B cell (primary cell): ENCODE measurements at places on chromosomes 4 and X. TPM values are rescaled to one million over a fixed set of nuclear protein-coding genes. Genes with fewer than 3 reads are reported as not detected.

DNA sequence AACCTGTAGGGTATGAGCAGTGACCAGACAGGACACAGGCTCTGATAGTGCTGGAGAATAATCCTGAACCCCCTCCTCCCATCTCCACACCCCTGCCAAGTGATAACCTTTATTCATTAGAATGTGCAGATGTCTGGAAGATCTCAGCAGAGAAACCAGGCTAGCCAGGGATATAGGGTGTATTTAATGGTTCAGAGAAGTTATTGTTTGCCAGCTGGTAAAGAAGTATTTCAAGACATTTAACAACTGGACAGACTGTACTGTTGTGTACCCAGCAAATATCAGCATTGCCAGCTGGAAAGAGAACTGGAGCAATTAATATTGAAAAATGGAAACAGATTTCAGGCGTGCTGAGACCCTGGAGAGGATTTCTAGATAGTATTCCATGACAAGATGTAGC, 94.5 kb downstream of the RASGEF1B start:
- no peak for DNase-seq
- no peaks in the 10 kb centered on the region for H3K4me1 ChIP-seq
- H3K4me3 ChIP-seq, result no peak overlapping the region
- H3K27ac ChIP-seq, result no peak overlapping the region

GRCh38 chrX:10387011-10387410, 230.2 kb downstream of the CLCN4 start:
- DNase-seq, result no peak
- H3K27me3 ChIP-seq, result no peaks in the 10 kb centered on the region
- H3K4me3 ChIP-seq, result no peak overlapping the region
- no peaks in the 10 kb centered on the region for H3K4me1 ChIP-seq

GRCh38 chrX:15737190-15737958, 696 bp upstream of the CA5B start:
- H3K27me3 ChIP-seq, result no peaks in the 10 kb centered on the region
- peak overlapping the region; percentile 35 for H3K4me3 ChIP-seq
- H3K4me1 ChIP-seq, result peaks cover 19% of the 10 kb centered on the region
- no peak for DNase-seq
- peak overlapping the region; percentile 6 for H3K27ac ChIP-seq
- H3K36me3 ChIP-seq, result no peaks in the 10 kb centered on the region

DNA sequence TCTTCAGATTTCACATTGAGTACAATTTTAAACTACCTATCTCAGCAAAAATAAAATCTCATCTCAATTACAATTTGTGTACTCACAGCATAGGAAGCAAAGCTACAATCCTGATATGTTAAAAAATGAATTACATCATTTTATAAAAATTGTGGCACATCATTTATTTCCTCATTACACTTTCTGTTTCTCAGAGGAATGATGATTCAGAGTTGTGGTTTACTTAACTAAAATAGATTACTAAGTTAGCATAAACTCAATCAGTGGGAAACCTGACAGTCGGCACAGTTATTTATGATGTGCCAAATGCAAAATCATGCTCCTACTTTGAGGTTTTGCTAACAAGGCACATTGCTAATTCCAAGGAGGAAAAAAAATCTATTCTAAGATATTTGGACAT, 325.0 kb downstream of the FBXO8 start:
- no peak overlapping the region for H3K27ac ChIP-seq
- no peak overlapping the region for H3K4me3 ChIP-seq

GRCh38 chr4:87910795-87911194, 64.7 kb upstream of the SPP1 start:
- H3K27ac ChIP-seq, result no peak overlapping the region
- DNase-seq, result no peak
- no peak overlapping the region for H3K4me3 ChIP-seq
- no peaks in the 10 kb centered on the region for H3K27me3 ChIP-seq

- H3K27ac ChIP-seq, result no peak overlapping the region
- no peaks in the 10 kb centered on the region for H3K27me3 ChIP-seq
- no peak overlapping the region for H3K4me3 ChIP-seq
- no peaks in the 10 kb centered on the region for H3K36me3 ChIP-seq
- no peak for DNase-seq
- no peaks in the 10 kb centered on the region for H3K4me1 ChIP-seq
Measured at GRCh38 chr4:108834835-108835384, 72.1 kb upstream of the ETNPPL start.

GRCh38 chrX:37847733-37848197, 394 bp upstream of the DYNLT3 start:
- H3K4me1 ChIP-seq, result peaks cover 9% of the 10 kb centered on the region
- no peaks in the 10 kb centered on the region for H3K36me3 ChIP-seq
- H3K4me3 ChIP-seq, result peak overlapping the region; percentile 66
- H3K27ac ChIP-seq, result peak overlapping the region; percentile 93

- H3K36me3 ChIP-seq, result no peaks in the 10 kb centered on the region
- no peak for DNase-seq
- no peaks in the 10 kb centered on the region for H3K4me1 ChIP-seq
- H3K4me3 ChIP-seq, result no peak overlapping the region
- no peak overlapping the region for H3K27ac ChIP-seq
Measured at GRCh38 chr4:156781852-156782251, 189.7 kb downstream of the PDGFC start.

DNA sequence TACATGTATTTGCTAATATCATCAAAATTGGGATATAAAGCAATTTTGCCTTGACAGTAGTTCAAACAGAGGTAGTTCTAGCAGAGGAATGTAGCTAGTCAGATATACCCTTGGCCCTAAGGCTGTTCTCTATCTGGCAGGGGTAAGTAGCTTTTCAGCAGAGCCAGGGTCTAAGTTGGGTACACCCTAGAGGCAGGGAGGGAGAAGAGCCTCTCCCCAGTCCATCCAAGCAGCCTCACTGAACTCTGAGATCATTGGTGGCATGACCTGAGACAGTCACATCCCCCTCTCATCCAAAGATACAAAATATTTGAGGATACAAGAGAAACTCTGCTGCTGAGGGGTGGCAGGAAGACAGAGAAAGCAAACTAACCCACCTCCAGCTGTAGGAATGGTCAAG, 343.7 kb downstream of the DHX15 start:
- H3K27me3 ChIP-seq, result no peaks in the 10 kb centered on the region
- DNase-seq, result no peak
- no peak overlapping the region for H3K27ac ChIP-seq
- H3K4me1 ChIP-seq, result no peaks in the 10 kb centered on the region
- H3K36me3 ChIP-seq, result no peaks in the 10 kb centered on the region

- no peak overlapping the region for H3K27ac ChIP-seq
- no peak overlapping the region for H3K4me3 ChIP-seq
- H3K27me3 ChIP-seq, result no peaks in the 10 kb centered on the region
- no peaks in the 10 kb centered on the region for H3K36me3 ChIP-seq
- peak; percentile 31 for DNase-seq
Measured at GRCh38 chr4:81747242-81747930, 275.7 kb upstream of the RASGEF1B start.

- peak within 1 kb of the TSS; percentile 40 for H3K27ac ChIP-seq
- peaks cover 7% of the 10 kb centered on the region for H3K4me1 ChIP-seq
- H3K36me3 ChIP-seq, result no peaks in the 10 kb centered on the region
- peaks cover 4% of the 10 kb centered on the region for H3K27me3 ChIP-seq
- H3K4me3 ChIP-seq, result peak within 1 kb of the TSS; percentile 40
Measured at GRCh38 chr4:76434901-76435527, at the start of gene SHROOM3. Gene SHROOM3 (plus strand): TSS chr4:76435229. CDS start chr4:76436053, 824 bp downstream.

- H3K27ac ChIP-seq, result no peak overlapping the region
- no peak for DNase-seq
- no peaks in the 10 kb centered on the region for H3K36me3 ChIP-seq
- no peaks in the 10 kb centered on the region for H3K27me3 ChIP-seq
- H3K4me3 ChIP-seq, result no peak overlapping the region
Measured at GRCh38 chr4:81272671-81273070, 57.6 kb upstream of the PRKG2 start.

DNA sequence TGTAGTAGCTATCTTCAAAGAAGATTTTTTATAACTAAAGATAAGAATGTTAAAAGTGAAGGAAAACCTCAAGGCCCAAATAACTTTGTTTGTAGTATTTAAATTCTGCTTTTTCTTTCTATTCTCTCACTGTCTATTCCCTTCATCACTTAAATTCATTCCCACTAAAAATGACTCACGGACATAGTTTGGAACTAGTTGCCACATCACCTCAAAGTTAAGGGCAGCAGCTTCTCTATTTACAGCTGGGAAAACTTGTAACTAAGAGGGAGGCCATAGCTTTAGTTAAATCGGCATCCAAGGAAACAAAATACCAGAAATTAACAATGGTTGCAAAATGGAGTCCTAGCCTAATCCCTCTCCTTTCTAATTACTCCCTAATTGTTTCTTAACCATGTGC, 325.4 kb upstream of the MAGEB2 start:
- H3K36me3 ChIP-seq, result no peaks in the 10 kb centered on the region
- DNase-seq, result no peak
- H3K4me1 ChIP-seq, result no peaks in the 10 kb centered on the region
- H3K4me3 ChIP-seq, result no peak overlapping the region

DNA sequence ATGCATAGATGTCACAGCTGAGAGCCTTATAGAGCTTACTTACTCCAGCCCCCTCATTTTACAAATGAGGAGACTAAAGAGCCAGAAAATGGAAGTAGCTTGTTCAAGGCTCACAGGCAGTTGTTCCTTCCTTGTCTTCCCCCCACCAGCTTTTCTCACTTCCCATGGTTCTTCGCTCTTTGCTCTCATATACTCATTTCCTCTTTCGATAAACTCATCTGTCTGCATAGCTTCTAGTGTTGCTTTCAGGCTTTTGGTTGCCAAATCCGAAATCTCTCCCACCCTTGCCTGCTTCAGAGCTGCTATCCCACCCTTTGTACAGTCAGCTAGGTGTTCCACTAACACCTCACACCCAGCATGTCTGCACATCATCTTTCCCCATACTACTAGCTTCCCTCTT, 25.0 kb upstream of the GJB1 start:
- no peaks in the 10 kb centered on the region for H3K27me3 ChIP-seq
- peak overlapping the region; percentile 53 for H3K27ac ChIP-seq
- H3K36me3 ChIP-seq, result no peaks in the 10 kb centered on the region
- peaks cover 21% of the 10 kb centered on the region for H3K4me1 ChIP-seq

GRCh38 chr4:137203601-137204000, 328.7 kb downstream of the PCDH18 start:
- no peaks in the 10 kb centered on the region for H3K4me1 ChIP-seq
- no peaks in the 10 kb centered on the region for H3K36me3 ChIP-seq
- no peak overlapping the region for H3K4me3 ChIP-seq
- H3K27ac ChIP-seq, result no peak overlapping the region
- no peaks in the 10 kb centered on the region for H3K27me3 ChIP-seq

DNA sequence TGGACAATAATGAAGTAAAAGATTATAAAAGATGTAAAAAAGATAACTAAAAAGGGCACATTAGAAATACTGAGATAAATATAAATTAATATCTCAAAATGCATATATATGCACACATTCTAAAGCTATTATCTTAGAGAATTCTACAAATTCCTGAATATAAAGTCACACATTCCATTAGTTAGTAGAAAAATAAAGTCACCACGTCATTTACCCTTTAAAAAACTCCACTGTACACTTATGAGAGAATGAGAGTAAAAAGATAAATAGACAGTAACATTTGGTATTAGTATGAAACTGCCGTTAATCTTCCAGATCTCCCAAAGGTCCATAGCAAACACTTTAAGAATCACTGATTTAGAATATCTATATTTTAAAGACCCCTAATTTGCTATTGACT, 67.2 kb upstream of the IL15 start:
- no peak overlapping the region for H3K27ac ChIP-seq
- DNase-seq, result no peak
- H3K4me1 ChIP-seq, result no peaks in the 10 kb centered on the region
- no peak overlapping the region for H3K4me3 ChIP-seq

GRCh38 chrX:48791063-48791820, 4.9 kb downstream of the GATA1 start:
- no peak overlapping the region for H3K4me3 ChIP-seq
- no peak for DNase-seq
- no peaks in the 10 kb centered on the region for H3K36me3 ChIP-seq
- no peaks in the 10 kb centered on the region for H3K4me1 ChIP-seq

DNA sequence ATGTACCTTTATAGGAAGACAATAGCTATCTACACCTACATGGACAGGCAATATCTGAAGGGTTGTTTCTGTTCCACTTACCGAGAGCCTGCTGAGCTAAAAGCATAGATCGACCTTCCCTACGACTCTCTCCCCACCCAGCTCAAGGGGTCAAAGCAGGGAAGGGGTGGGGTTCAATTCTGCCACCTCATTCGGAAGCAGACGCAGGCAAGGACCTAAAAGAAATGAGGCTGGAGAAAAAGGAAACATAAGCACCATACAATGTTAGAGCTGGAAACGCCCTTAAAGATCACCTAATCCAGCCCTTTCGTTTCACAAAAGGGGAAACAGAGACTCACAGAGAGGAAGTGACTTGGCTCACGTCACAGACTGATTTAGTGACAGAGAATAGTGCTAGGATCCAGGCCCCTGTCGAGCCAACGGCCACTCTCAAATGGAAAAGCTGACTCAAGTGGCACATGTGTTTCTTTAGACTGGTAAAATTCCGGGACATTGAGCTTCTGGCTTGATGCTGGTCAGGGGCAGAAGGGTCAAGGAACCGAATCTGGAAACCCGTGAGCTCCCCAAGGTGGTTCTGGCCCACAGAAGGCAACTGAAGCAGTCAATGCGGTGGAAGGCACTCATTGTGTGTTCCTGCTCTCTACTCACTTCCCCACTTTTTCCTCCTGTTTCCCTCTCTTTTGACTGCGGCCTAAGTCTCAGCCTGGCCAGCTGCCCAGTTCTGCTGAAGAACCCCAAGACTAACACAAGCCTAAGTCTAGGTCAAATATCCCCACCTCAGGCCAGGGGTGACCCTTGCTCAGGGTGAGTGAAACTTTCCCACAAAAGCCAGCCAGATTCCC, 7.5 kb downstream of the SEPTIN6 start:
- H3K27ac ChIP-seq, result peak overlapping the region; percentile 99
- H3K36me3 ChIP-seq, result no peaks in the 10 kb centered on the region
- peaks cover 97% of the 10 kb centered on the region for H3K4me1 ChIP-seq
- H3K27me3 ChIP-seq, result no peaks in the 10 kb centered on the region

Gene AMTN
- total RNA-seq, result not detected in 2 replicates

Gene TENM3
- not detected in 2 replicates for total RNA-seq

Gene DOCK11
- total RNA-seq, result 83.2 and 83.5 TPM in 2 replicates

Gene IGFBP7
- not detected in 2 replicates for total RNA-seq

Gene MYOZ2
- not detected in 2 replicates for total RNA-seq

Gene MTNR1A
- not detected in 2 replicates for total RNA-seq

Gene ARHGAP6
- total RNA-seq, result 2.1 and 2.6 TPM in 2 replicates

Gene MAGEA4
- total RNA-seq, result not detected in 2 replicates

Gene ANOS1
- total RNA-seq, result 0.10 TPM in 1 of 2 replicates, not detected in the other

Gene ANK2
- total RNA-seq, result 3.6 and 4.2 TPM in 2 replicates
